ENCODE measurements at places on chromosomes 6 and 20.

- no peak for DNase-seq
Measured at GRCh38 chr6:14787677-14788076, 458.2 kb upstream of the JARID2 start.

DNA sequence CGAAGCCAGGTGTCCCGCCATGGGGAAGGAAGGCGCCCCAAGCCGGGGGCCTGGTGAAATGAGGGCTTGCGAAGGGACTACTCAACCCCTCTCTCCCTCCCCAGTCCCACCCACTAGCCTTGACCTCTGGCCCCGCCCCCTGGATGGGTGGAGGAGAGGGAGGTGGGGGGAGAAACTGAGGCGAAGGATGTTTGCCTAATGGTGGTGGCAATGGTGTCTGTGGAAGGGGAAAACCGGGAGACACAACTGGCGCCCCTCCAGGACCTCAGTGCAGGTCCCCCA lies at the start of gene POU5F1:
Gene POU5F1 (minus strand): TSS at position 83 of the 282 bp plus-strand sequence. CDS start 62 bp downstream, at position 21.
- no peak for DNase-seq

DNA sequence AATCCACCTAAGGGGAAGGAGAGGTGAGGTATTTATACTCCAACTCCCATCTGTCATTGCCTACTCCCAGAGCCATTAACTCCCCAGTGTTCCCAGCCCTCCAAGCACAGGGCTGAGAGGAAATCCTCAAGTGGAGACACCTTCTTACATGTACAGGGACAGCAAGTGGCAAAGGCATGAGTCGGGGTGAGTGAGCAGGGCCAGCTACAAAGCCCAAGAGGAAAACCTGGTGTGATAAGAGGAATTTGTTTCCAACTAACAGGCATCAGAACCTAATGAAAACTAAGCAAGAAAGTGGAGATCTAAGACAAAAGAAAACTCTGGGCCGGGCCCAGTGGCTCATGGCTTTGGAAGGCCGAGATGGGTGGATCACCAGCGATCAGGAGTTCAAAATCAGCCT lies 70.0 kb upstream of the SRSF6 start:
- DNase-seq, result no peak

- no peak for DNase-seq
Measured at GRCh38 chr20:35478804-35479472, 23.5 kb downstream of the CEP250 start.

DNA sequence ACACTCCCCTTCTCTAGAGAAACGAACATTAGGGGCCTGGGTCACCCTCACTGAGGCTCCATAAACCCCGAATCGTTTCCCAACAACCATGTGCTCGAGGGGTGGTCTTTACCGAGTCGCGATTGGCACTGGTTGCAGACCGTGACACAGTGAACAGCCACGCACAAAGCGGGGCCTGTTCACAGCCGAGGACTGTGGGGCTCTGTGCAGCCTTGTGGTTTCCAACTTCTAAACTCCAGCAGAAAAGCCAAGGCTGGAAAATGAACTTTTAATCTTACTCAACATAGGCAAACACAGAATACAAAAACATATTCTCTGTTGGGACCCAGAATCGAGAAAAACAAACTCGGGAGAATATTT lies 19.0 kb downstream of the RRBP1 start:
- DNase-seq, result no peak

- no peak for DNase-seq
Measured at GRCh38 chr6:21157186-21157929, 436.2 kb upstream of the SOX4 start.

GRCh38 chr6:146337376-146337775 lies 206.3 kb upstream of the RAB32 start:
- peak; percentile 95 for DNase-seq

DNA sequence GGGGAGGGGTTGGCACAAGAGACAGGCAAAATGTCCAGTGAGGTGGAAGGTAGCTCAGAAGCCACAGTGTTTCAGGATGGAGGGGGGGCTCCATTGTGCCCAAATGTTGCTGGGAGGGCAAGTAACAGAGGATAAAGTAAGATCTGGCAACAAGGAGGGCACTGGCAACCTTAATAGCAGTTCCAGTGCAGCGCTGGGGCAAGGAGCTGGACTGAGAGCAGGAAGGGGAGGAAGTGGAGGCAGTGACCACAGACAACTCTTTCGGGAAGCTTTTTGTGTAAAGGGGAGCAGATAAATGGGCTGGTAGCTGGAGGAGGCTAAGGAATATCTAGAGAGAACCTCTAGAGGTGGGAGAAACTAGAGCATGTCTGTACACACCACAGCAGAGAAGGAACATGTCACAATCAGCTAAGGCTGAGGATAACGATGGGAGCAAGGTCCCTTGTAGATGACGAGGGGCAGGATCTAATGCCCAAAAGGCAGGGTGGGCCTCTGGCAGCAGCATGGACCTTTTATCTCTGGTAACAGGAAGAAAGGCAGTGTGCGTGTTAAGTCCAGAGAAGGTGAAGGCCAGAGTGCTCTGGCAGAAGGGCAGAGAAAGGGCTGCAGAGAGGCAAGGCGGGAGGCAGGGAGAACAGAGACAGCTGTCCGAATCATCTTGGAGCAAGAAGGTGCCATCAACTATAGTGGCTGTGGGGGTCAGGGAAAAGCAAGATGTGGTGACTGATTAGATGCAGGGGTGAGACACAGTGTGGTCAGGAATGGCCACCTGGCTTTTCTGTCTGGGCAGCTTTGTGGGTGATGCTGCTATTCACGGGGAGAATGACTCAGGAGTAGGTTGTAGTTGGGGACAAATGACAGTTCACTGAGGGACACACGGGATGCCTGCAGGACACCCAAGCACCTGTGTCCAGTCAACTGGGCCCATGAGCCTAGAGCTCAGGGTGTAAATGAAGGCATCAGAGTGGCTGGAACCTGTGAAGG lies 17.4 kb downstream of the TMEM242 start:
- no peak for DNase-seq

DNA sequence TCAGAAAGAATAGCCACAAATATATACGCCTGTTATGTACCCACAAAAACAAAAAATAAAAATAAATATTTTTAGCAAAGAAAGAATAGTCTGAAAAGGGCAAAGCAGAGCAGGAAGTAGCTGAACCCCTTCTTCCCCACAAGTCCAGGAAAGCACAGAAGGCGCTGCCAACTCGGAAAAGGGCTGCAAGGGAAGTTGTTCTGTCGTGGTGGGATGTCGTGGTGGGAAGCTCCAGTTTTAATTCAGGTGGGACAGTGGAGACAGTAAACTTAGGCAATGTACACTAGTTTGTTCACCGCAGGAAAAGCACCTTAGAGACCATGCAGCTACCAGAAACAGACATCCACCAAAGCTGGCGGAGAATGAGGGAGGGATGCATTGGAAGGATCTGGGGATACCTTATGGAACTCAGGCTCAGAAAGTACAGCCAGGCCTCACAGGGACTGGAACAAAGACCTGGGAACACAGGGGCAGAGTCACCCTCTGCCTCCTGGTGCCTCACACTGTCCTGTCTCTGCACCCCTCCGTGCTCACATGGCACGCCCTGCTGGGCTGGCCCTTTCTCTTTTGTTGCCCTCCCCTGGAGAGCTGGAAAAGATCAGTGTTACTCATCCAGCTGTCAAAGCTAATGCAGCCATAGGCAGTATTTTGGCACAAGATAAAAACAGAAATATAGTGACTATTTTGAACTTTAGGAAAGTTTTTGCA lies 3.3 kb upstream of the APMAP start:
- no peak for DNase-seq

DNA sequence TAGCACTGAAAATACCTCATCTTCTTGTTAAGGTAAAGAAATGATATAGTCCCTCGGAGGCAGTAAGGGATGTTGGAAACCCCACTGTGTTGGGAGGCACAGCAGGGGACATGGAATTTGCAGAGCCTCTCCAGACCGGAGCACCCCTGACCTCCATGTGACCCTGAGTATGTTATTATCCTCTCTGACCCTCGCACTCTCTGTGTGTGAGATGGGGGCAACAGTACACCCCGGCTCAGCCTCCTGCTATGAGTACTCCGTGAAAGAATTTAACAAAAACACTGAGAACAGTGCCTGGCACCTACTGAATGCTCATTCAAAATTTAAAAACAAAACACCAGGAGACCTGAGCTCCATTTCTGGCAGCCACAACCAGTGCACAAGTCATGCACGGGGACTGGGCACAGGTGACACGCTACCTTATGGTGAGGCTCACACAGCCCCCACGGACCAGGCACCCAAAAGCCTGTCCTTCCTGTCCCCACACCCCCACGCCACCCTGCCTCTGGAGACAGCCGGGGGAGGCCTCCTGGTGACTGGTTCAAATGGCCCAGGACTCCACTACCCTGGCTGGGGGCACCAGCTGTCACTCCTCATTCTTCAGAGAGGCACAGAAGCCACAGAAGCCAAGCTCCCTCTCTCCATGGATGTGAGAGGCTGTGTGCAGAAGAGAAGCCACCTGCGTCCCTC lies 6.1 kb downstream of the NINL start:
- DNase-seq, result no peak

GRCh38 chr6:27679964-27680694 lies 207.2 kb upstream of the ZNF184 start:
- DNase-seq, result no peak

DNA sequence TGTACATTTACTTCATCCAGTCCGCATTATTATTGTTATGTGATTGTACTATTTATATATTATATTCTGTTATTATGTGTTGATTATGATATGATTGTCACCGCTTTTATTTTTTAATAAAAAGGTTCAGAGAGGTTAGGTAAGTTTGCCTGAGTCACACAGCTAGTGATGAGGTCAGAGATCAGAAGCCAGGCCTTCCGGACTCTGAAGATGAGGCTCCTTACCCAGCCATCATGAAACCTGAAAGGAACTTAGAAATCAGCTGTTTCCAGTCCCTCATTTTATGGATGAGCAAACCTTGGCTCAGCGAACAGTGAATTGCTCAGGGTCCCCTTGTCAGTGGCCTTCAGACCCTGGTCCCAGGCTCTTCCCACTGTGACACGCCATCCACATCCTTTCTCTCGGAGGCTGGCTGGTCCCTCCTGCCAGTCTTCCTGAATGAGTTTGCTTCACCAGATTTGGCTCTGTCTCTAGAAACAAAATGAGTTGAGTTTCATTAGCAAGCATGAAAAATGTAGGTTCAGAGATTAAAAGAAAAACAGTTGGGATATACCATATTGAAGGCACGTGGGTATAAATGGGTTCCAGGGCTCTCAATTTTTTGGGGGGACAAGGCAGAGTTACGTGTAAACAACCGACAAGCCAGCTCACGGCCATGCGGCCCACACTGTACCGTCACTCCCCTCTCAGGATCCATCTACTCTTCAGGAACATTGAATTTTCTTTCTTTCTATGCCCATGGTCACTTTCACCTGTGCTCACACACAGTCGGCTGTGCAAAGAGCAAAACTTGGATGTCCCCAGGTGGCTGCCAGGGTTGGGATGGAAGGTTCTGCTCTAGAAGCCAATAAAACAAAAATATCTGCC lies 132.9 kb downstream of the ZDHHC14 start:
- no peak for DNase-seq

GRCh38 chr6:168524571-168525001 lies 83.6 kb downstream of the SMOC2 start:
- DNase-seq, result no peak

GRCh38 chr6:81853975-81854374 lies 101.5 kb upstream of the TENT5A start:
- no peak for DNase-seq

- DNase-seq, result no peak
Measured at GRCh38 chr20:19508449-19508848, 249.6 kb upstream of the RIN2 start.

GRCh38 chr6:167933847-167934246 lies 63.6 kb upstream of the KIF25 start:
- no peak for DNase-seq

GRCh38 chr6:10014557-10014956 lies 400.3 kb downstream of the TFAP2A start:
- DNase-seq, result no peak

DNA sequence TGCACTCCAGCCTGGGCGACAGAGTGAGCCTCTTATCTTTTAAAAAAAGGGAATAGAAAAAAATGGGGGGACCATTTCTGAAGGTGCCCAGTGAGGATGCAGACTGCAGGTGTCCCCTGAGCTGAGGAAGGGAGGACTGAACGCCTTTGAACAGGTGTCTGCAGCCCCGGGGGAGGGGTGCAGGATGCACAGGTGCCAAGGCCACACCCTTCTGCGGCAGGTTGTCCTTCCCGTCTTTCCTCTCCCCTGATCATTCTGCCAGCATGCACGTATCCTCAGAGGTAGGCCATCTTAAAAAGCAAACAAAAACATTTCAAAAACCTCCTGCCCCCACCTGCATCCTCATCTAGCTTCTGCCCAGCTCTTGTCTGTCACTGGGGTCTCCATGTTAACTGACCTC lies 101.3 kb downstream of the MTHFD1L start:
- DNase-seq, result no peak

- DNase-seq, result no peak
Measured at GRCh38 chr20:17786221-17786718, 86.5 kb downstream of the BANF2 start.

DNA sequence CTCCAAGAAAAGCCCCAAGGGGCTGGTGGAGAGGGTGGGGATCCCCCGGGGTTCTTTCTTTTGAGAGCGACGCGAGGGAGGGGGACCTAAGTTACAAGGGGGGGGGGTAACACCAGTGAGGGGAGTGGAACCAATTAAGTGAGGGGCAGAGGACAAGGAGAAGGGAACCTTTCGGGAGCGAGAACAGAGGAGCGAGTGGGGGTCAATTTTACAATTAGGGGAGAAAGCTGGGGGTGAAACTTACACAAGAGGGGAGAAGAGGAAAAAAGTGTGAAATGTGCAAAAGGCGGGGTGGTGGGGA lies 548 bp downstream of the SALL4 start:
- DNase-seq, result peak; percentile 53

DNA sequence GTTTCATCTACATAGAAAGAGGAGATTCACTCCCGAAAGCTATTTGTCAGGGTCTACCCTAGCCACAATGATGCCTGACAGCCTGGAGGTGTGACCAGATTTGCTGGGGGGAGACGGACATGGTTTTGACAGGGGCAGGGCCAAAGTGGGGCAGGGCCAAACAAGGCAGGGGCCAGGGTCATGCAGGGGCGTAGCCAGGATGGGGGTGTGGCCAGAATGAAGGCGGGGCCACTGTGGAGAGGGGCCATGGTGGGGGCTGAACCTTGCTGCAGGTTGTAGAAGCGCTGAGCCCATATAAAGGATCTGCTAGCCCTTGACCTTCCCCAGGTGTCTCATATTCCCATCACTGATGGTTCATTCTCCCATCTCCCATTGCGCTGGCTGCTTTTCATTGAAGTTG lies 184.1 kb upstream of the SULF2 start:
- DNase-seq, result no peak

- DNase-seq, result no peak
Measured at GRCh38 chr20:38501858-38502436, 29.3 kb downstream of the RALGAPB start.

DNA sequence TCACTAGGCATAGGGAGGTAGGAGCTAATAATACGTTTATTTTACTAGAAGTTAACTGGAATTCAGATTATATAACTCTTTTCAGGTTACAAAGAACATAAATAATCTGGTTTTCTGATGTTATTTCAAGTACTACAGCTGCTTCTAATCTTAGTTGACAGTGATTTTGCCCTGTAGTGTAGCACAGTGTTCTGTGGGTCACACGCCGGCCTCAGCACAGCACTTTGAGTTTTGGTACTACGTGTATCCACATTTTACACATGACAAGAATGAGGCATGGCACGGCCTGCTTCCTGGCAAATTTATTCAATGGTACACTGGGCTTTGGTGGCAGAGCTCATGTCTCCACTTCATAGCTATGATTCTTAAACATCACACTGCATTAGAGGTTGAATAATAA lies 1.1 kb downstream of the HFE start:
- no peak for DNase-seq

- DNase-seq, result no peak
Measured at GRCh38 chr6:11556309-11556708, 18.8 kb downstream of the TMEM170B start.
